Stimulated activated CD4-positive, alpha-beta T cell treated with anti-CD3 and anti-CD28 coated beads, Interleukin-2, amount 100 ng/mL, for 24 hours (primary cell): ENCODE measurements at places on chromosomes 2 and 18.

DNA sequence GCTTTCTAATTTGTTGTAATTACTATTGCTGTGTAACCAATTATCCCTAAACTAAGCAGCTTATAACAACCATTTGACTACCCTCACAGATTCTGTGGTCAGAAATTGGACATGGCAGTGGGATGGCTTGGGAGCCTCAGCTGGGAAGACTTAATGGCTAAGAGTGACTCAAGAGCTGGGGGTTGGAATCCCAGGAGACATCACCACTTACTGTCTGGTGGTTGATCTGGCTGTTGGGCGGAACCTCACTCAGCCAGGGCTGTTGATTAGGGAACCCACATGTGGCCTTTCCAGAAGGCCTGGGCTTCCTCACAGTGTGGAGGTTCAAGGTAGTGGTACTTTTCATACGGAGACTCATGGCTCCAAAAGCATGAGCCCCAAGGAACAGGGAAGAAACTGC lies 49.8 kb downstream of the E2F6 start:
- no peak for DNase-seq

DNA sequence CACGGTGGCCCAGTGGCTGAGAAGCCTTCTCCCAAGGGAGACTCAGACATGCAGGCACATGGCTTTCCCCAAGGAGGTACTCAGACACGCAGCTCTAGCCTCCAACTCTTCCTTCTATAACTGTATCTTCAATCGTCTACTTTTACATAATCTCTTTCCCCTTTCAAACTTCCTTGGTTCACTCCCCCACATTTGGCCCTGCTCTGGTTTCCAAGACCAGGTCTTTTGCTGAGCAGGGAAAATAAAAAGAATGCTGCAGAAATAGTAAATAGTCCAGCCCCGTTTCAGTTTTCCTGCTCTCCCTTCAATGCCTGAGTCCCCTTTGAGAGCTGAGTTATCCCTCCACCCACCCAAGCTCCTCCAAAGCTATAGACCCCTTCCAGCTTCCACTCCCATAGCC lies 635.0 kb downstream of the ARHGAP15 start:
- DNase-seq, result no peak

DNA sequence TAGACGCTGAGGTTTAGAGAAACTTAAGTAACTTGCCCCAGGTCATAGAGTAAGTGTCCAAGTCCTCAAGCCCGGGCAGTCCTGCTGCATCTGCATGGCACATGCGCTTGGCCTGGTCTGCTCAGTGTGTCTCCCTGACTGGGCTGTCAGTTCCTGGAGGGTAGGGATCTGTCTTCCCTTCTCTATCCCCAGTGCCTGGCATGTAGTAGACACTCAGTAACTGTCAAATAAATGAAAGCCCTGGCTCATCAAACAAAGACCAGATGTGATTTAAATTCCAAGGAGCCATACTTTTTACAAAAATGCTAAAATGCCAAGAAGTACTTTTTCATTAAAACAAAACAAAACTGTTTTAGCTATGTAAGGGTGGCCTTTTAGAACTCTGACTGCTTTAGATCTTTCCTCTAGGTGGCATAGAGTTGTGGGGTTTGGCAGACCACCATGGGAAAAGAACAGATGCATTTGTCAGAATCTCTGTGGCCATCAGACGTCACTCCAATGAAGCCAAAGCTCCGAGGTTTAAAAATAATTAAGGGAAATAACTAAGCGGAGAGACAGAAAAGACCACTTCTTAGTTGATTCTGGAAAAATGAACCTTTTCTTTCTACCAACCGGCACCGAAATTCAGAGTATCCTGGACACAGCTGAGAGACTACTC lies 34.0 kb downstream of the EPAS1 start:
- no peak for DNase-seq

GRCh38 chr2:79876430-79876829 lies 363.6 kb downstream of the CTNNA2 start:
- DNase-seq, result no peak

GRCh38 chr2:208608122-208608835 lies 201.7 kb downstream of the PTH2R start:
- no peak for DNase-seq

- DNase-seq, result no peak
Measured at GRCh38 chr2:142094233-142094632, 36.6 kb downstream of the LRP1B start.

- no peak for DNase-seq
Measured at GRCh38 chr2:98944775-98945174, 8.8 kb upstream of the CRACDL start.

- no peak for DNase-seq
Measured at GRCh38 chr18:25056429-25056828, 295.5 kb downstream of the ZNF521 start.

DNA sequence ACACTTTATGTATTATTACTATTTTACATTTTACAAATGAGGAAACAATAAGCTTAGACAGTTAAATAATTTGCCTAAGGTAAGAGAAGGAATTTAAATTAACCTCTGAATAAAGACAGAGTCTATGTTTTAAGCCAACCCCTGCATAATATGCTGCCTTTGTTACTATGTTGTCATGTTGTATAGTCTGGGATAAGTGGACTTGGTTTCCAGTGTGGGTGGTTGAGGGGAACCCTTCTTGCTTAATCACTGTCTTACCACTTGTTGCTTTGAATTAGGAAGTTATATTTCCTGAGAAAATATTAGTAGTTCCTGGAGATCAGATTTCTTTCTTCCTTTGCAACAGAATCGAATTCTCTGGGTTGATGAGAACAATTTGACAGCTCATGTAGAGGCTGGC lies 52.6 kb downstream of the AGPS start:
- no peak for DNase-seq

GRCh38 chr2:79649531-79649930 lies 136.7 kb downstream of the CTNNA2 start:
- no peak for DNase-seq

- DNase-seq, result no peak
Measured at GRCh38 chr2:20615466-20616241, 35.2 kb downstream of the HS1BP3 start.

DNA sequence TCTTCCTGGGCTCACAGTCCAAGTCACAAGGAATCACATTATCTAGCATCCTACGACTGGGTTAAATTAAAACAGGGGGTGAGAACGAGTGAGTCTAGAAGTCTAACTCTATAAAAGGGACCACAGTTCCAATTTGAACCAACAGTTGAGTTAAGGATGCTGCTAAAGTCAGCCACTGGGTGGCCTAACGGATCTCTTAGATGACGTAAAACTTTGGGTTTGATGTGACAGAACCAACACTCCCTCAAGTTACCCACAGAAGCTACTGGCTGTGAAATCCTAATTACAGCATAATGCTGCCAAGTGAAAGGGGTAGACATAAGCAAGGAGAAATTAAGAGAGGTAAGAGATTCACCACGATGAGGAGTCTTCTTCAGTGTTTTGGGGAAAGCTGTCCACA lies 32.7 kb upstream of the RUFY4 start:
- no peak for DNase-seq

DNA sequence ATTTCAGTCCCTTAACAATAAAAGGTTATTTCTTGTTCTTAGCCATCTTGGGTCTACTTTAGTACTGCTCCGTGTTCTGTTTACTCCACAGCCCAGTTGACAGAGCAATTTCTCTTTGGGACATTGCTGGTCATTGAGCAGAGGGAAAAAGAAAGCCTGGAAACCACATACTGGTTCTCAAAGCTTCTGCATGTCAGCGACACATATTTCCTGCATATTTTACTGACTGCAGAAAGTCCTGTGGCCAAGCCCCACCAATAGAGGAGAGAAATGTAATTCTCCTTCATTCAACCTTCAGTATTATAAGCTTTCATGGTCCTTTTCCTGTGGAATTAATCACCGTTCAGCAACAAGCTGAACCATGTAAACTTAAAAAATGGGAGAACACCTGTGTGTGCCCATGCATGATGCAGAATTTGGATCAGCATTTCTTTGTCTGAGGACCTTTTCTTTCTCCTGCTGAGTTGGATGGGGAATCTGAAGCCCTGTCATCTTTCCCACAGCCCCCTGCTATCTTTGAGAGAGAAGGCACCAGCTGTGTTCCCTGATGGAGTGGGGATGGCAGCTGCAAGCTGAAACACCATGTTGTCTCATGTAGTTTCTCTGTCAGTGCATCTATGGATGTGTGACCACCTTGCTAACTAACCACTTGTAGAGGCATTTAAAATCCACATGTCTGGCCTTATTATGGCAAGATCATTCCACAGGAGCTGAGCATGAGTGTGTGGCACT lies 431.6 kb downstream of the MEIS1 start:
- DNase-seq, result no peak

DNA sequence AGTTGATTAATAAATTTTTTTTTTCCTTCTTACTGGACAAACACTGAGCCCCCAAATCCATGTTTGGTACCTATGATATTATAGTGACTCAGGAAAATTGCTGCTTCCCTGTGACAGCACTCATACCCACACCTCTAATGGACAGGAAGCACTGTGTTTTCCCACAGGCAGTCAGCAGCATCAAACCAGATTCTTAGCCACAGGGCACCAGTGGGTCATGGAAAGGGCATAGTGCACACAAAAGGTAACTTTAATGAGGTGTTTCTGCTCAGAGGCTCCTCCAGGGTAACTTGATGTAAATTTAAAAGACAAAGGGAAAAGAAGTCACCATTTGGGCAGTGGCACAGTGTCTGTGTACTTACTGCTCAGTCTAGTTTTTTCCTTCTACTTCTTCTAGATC lies 34.1 kb downstream of the SERPINB11 start:
- no peak for DNase-seq

- DNase-seq, result no peak
Measured at GRCh38 chr2:216133397-216133796, 24.2 kb downstream of the XRCC5 start.

GRCh38 chr18:2515908-2516625 lies 55.2 kb downstream of the METTL4 start:
- no peak for DNase-seq

DNA sequence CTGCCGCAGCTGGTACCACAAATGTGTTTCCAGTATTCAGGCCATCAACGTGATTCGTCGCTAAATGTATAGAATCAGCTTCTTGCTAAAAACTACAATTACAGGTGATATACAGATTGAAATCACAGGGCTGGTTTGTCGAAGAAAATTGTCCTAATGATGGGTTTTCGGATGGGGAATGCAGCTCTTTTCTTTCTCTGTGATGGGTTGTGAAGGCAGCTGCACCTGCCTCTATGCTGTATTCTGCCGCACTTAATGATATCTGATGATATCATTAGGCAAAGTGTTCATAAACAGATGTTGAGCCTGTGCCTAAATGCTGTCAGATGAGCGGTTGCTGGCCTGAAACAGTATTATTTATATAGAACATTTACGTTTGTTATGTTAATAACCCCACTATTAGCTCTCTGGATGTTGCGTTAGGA lies 218.1 kb downstream of the ARHGAP15 start:
- DNase-seq, result no peak

GRCh38 chr2:105255979-105256378 lies 14.4 kb downstream of the GPR45 start:
- DNase-seq, result no peak

DNA sequence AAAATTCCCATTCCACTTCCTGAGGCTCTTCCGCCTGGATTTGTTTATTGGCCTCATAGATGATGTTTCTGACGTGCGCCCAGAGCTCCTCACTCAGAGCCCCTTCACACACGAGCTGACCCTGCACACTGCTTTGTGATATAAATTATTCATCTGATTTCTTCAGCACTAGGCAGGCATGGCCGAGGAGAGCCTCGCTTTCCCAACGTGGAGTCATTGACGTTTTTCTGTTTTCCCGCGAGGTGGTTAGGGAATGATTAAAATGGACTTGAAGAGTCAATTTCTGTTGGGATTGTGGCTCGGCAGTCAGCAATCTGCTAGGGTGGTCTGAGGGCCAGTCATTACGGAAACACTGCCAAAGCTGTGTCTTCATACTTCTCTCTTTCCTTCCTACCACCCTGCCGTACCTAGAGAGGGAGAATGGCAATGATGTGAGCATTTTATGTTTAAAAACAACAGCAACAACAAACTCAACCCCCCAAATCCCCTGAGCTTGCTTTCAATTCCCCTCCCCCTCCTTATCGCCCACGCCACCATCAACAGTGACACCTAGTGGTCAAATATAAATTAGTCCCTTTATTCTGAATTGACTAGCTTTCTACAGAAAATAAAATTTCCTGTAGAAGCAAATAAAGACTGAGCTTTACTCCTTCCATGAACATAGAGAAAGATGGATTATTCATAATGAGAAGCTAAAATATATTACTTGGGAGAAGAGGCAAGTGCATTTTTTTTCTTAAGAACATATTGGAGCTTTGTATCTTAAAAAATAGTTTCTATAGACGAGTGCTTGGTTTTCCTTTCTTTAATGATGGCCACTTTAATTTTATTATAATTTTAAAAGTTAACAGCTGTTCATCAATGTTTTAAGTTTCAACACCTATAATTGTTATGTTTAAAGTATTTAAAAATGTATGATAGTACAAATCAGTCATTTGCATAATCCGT lies 285.1 kb downstream of the MTX2 start:
- DNase-seq, result peak; percentile 6

GRCh38 chr2:109447776-109448175 lies 166.0 kb downstream of the SEPTIN10 start:
- DNase-seq, result no peak

DNA sequence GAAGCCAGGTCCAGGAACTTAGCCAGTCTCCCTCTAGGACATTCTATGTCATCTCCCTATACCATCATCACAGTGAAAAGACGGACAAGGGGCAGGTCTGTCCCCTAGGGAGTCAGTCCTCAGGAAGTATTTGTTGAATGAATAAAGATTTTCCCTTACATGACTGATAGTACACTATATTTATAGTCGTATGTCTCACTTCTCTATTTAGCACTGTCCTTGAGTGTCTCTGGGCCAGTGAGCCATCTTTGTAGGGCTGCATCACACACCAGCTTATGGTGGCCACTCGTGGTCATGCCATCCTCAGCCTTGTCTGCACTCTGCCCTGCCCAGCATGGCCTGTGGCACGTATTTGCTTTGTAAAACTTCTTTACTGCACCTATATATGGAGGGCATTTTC lies 25.8 kb downstream of the PTPN18 start:
- DNase-seq, result no peak

DNA sequence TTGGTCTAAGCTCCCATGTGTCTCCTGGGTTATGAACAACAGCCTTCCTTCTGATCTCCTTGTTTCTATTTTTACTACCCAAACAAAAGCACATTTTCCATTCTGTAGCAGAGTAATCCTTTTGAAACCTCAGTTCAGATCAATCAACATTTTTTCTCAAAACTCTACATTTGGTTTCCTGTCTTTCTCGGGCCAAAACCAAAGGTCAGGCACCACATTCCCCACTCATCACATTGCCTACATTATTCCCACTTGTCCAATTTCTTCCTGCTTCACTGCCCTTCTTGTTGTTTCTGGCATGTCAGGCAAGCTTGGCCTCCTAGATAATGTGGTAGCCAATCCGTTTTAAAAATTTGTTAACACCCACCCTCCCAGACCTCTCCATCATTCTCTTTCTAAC lies 196.8 kb downstream of the PPP1R1C start:
- DNase-seq, result no peak

GRCh38 chr2:212028798-212029394 lies 509.7 kb downstream of the ERBB4 start:
- no peak for DNase-seq
